ENCODE measurements at places on chromosomes 4 and X.

- DNase-seq = no peak
Measured at GRCh38 chrX:153925739-153926551, at the start of gene ARHGAP4. ARHGAP4 (minus strand) TSS chrX:153926264; CDS start chrX:153926202, 62 bp downstream.

DNA sequence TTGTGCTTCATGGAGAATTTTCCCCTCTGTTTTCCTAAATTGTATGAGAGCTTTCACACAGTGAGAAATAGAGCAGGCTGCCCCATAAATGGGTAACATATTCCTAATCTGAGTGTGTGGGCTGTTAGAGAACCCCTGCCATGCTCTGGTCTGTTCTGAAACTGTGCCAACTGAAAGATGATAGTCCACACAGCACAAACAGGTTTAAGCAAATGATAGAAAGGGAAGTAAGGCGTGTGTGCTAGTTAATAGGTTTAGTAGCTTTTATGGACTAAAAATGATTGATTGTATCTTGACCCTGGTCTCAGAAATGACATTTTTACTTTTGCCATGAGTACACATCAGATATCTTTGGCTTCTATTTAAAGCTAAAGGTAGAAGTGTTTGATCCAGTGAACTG, 106.2 kb downstream of the PRRG1 start:
- no peak for DNase-seq

DNA sequence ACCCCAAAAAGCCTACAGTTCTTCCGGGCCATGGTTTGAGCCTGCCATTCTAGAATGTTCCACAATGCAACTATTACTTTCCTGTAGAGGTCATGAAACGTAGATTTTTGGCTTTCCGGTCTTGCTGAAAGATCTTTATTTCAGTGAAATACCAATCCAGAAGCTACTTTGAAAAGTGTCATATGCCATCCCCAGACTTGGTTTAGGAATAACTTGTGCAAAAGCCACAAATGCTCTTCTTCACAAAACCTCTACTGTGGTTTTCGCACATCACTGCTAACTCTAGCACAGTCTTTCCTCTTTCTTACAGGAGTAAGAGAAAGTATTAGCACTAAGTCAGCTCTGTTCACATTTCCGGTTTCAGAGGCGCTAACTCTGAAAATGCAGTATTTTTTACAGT, 12.7 kb upstream of the CD40LG start:
- no peak for DNase-seq

DNA sequence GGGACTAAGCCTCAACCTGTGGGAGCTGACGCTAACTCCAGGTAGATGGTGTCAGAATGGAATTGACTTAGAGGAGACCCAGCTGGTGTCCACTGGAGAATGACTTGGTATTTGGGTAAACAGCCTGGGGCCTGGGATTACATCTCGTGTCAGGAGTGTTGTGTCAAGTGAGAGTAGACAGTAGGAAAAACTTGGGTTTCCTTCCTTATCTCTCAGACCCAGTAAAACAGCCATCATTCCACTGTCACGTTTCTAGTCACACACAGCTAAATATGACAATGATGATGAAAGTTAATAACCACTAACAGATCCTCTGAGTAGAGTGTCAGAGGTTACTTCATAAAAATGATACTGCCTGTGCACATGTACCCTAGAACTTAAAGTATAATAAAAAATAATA, 13.8 kb downstream of the ZNF674 start:
- DNase-seq = no peak
